ENCODE measurements at places on chromosomes 5 and 9.

DNA sequence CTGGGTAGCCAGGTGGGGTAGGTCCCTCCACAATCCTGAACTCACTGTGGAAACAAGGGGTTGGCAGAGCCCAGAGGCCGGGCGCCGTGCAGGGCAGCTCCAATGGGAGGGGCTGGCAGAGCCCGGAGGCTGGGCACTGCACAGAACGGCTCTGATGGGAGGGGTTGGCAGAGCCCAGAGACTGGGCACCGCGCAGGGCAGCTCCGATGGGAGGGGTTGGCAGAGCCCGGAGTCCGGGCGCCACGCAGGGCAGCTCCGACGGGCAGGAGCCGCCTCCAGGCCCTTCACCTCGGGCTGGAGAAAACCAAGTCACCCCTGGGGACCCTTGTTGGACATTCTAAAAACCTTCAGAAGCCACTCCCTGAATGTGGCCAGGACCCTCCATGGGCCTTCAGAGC is 9.3 kb downstream of the NACC2 start:
- no peak for DNase-seq

GRCh38 chr5:5676218-5676617 is 253.7 kb downstream of the ICE1 start:
- no peak for DNase-seq

- DNase-seq, result no peak
Observed at GRCh38 chr9:96457266-96457665, 7.3 kb downstream of the HABP4 start.

DNA sequence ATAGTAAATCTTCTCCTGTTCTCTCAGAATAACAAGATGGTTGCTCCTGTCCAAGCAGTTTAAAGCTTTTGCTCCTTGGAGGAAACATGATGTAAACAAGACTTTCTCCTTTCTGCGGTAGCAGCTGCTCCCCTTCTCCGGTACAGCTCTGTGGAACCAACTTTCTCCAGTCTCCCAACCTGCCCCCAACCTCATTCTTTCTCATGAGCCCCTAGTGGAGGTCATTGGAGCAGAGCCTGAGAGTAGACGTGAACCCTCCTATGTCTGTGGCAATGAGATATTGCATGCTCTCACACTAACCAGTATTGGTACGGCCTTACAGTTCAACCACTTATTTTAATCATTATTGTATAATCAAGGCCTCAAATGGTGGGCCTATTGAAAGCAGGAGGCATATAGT is 483.8 kb upstream of the CDH10 start:
- DNase-seq, result no peak

DNA sequence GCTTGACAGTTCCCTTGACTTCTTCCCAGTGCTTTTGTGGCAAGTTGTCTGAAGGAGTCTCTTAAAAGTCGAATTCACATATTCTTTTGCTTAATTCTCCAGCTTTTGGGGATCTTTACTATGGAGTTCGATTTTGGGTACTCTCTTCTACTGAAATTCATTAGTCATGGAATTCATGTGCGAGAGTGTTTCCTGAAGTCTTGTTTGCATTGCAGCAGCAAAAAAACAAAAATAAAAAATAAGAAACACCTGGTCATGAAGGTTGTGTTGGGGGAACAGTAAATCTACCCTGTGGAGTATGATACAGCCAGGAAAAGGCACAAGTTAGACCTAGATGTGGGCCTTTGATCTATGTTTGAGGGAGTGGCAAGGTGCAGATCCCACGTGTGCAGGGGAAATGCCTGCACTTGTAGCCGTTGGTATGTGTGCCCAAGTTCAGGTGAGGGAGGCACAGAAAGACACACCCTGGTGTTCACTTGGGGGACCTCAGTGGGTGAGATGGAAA is 55.2 kb downstream of the CFAP77 start:
- DNase-seq, result no peak

Data from GM10248 (cell line).